ENCODE measurements at places on chromosomes 12 and 14. TPM values are rescaled to one million over a fixed set of nuclear protein-coding genes. Genes with fewer than 3 reads are reported as not detected.

- no peak overlapping the region for H3K4me3 ChIP-seq
- no peaks in the 10 kb centered on the region for H3K36me3 ChIP-seq
- DNase-seq, result no peak
- H3K27ac ChIP-seq, result no peak overlapping the region
- no peaks in the 10 kb centered on the region for H3K4me1 ChIP-seq
These were observed 113.1 kb downstream of the TTC6 start for GRCh38 chr14:37708481-37708880.

DNA sequence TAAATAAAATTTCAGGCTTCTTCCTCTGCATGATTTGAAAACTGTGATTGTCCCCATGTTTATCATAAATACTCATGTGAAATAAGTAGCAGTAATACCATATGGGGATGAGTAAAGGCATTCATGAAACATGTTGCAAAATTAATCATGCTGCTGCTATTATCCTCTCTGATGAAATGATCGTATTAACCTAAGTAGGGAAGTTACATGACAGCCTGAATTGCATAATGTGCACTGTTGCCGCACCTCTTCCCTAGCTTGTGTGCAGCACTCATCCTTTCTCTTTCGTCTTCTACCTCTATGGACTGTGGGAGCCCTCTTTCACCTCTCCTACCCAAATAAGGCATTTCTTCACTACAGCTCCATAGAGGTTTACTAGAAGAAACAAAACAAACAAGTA is 367.6 kb downstream of the SOX5 start:
- H3K4me1 ChIP-seq, result no peaks in the 10 kb centered on the region
- no peaks in the 10 kb centered on the region for H3K36me3 ChIP-seq
- no peak overlapping the region for H3K27ac ChIP-seq
- DNase-seq, result no peak
- no peak overlapping the region for H3K4me3 ChIP-seq

- peaks cover 61% of the 10 kb centered on the region for H3K27me3 ChIP-seq
- peaks cover 19% of the 10 kb centered on the region for H3K4me1 ChIP-seq
These were observed at the start of gene MSI1 for GRCh38 chr12:120368789-120369602. Gene MSI1, minus strand, starts transcription at chr12:120369164. Its CDS starts 73 bp downstream, at chr12:120369091.

- H3K4me1 ChIP-seq, result no peaks in the 10 kb centered on the region
- no peaks in the 10 kb centered on the region for H3K27me3 ChIP-seq
- H3K4me3 ChIP-seq, result no peak overlapping the region
- DNase-seq, result no peak
- no peak overlapping the region for H3K27ac ChIP-seq
- no peaks in the 10 kb centered on the region for H3K36me3 ChIP-seq
These were observed 128.8 kb downstream of the ITPR2 start for GRCh38 chr12:26704214-26704613.

GRCh38 chr12:126385785-126386184 is 1320.5 kb downstream of the AACS start:
- H3K36me3 ChIP-seq, result no peaks in the 10 kb centered on the region
- DNase-seq, result no peak
- no peaks in the 10 kb centered on the region for H3K27me3 ChIP-seq
- H3K4me3 ChIP-seq, result no peak overlapping the region
- no peaks in the 10 kb centered on the region for H3K4me1 ChIP-seq
- H3K27ac ChIP-seq, result no peak overlapping the region

DNA sequence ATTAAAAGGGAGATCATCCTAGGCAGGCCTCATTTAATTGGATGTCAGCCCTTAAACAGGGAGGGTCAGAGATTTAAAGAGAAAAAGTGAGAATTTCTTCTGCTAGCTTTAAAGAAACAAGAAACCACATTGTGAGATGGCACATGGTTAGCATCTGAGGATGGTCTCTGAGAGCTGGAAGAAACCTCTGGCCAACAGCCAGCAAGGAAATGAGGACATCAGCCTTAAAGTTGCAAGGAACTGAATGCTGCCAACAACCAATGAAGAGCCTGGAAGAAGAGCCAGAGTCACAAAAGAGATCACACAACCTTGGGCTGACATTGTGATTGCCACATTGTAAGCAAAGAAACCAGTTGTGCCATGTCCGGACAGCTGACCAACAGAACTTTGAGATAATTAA is 17.5 kb upstream of the FAR2 start:
- no peaks in the 10 kb centered on the region for H3K27me3 ChIP-seq
- DNase-seq, result no peak
- H3K36me3 ChIP-seq, result no peaks in the 10 kb centered on the region
- H3K4me1 ChIP-seq, result no peaks in the 10 kb centered on the region

The CLEC7A gene
- total RNA-seq, result 51.6 TPM

The HHIPL1 gene
- 3.2 TPM for total RNA-seq
